ENCODE measurements at places on chromosomes 5 and 9.
A peak's percentile ranks its signal among the peaks of the same experiment; 100 is the strongest.

GRCh38 chr5:7805379-7805778 lies 45.6 kb downstream of the CFAP90 start:
- DNase-seq = no peak

DNA sequence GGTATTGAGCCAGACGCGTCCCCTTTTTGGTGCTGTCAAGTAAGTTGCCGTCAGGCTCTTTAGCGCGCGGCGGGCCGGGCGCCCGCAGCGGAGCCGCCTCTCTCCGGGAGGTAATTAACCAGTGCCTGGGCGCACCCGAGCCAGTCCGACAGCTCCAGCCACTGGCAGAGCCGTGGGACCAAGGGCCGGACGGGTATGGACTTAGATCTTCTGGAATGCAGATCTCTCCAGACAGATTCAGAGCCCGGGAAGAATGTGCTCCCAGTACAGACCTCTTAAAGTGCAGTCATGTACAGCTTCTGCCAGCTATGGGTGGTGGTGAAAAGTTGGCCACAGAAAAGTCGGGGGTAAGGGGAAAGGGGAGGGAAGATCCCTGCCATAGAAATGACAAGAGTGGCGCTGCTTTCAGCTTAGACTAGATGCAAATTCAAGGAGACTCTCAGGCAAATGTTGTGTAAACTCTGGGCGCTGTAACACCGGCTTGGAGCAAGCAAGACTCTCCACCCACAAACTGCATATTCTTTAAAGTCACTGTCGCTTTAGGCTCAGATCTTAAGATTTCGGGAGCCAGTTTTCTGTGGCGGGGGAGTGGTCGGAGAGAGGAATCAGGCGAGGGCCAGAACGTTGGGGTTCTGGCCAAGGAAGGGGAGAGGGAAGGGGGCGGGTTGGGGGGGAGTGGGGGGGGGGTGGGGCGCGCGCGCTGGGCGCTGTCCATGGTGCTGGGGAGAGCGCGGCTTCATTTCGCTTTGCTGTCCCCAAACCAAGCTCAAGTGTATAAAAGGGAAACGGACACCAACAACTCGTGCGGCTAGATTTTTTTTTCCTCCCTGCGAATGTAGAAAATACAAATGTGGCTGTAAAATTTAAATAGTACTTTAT lies 29.2 kb downstream of the NR2F1 start:
- no peak for DNase-seq

GRCh38 chr5:123304777-123305316 lies 118.4 kb downstream of the CEP120 start:
- DNase-seq = no peak

- DNase-seq = no peak
These were observed 1709.0 kb upstream of the WWC1 start for GRCh38 chr5:166582416-166582815.

DNA sequence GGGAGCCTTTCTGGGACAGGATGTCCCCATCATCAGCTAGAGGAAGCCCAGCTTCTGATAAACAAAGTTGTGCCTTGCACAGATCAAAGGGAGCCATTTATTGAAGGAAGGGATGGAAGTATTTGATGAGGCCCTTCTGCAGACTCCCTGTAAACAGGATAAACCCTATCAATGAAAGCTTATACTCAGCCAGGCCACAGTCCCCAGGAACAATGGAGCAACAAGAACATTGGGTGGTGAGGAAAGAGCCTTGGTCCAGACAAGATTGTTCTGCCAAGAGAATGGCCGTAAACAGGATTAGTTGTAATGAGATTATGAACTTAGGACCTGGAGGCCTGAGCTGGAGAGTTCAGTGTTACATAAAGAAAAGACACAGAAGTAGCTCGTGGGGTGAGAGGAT lies 40.5 kb upstream of the LIFR start:
- DNase-seq = no peak

- DNase-seq = no peak
These were observed 146.4 kb upstream of the SHB start for GRCh38 chr9:38215465-38215864.

GRCh38 chr5:80860924-80861613 lies 99.1 kb upstream of the RASGRF2 start:
- DNase-seq = no peak

DNA sequence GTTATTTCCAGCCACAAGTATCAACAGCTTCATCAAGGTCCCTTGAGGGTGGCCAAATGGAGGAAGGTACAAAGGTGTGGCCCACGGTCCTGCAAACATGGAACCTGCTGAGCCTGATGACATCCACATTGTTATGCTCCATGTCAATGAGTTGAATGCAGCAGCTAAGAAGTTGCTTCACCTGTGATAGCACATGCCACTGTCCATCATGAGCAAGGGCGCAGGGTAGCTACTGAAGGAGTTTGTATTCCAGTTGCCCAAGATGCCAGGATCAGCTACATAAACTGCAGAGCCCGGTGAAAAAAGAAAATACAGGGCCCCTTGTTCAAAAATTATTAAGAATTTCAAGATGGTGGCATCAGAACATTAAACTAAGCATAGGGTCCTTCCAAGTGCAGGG lies 24.2 kb downstream of the LSM11 start:
- no peak for DNase-seq

GRCh38 chr5:129395247-129395646 lies 64.9 kb upstream of the ADAMTS19 start:
- no peak for DNase-seq

DNA sequence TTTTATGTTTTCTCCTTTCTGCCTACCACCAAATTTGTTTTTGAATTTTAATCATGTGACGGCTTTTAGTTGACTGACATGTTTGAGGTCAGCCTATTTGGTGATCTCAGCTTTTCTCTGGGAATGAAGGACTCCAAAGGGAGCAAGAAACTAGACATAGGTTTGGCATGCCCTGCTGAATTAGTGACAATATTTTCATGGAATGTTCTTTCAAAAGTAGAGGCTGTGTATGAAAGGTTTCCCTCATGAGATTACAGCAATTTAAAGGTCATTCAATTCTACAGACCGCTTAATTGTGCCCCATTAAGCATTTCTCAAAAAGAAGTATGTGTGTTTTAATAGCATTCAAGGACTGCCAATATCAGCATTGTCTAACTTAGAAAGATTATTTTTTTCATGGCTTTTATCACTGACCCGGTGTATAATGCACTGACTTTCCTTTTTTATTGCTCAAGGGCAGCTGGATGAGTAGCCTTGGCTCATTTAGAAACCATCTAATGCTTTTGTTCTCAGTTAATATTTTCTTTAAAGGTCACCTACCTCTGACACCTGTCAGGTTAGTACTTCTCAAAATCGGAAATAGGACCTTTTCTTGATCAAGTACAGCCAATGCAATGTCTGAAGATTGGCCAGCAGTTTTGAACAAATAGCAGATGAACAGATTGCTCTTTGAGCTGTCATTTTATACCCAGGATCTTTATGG lies 8.1 kb upstream of the MLLT3 start:
- DNase-seq = no peak

- no peak for DNase-seq
These were observed 411 bp upstream of the MAT2B start for GRCh38 chr5:163505049-163505367.

GRCh38 chr9:128025736-128026135 lies 41.4 kb downstream of the NAIF1 start:
- peak; percentile 7 for DNase-seq

- no peak for DNase-seq
These were observed 44.9 kb upstream of the SYNPO start for GRCh38 chr5:150595466-150596031.

DNA sequence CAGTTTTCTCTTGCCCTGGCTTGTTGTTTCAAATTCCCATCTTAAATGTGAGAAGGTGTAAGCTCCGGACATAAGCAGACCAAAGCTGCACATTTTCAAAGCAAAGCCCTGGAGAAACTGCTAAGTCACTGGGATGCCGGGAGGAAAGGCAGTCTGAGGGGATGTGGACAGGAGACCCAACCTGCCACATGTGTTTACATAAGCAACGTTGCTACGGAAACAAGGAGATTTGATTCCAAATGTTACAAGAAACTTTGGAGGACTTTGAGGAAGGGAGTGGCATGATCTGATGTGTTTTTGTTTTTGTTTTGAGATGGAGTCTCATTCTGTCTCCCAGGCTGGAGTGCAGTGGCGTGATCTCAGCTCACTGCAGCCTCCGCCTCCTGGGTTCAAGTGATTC lies 25.7 kb upstream of the INSYN2B start:
- no peak for DNase-seq

DNA sequence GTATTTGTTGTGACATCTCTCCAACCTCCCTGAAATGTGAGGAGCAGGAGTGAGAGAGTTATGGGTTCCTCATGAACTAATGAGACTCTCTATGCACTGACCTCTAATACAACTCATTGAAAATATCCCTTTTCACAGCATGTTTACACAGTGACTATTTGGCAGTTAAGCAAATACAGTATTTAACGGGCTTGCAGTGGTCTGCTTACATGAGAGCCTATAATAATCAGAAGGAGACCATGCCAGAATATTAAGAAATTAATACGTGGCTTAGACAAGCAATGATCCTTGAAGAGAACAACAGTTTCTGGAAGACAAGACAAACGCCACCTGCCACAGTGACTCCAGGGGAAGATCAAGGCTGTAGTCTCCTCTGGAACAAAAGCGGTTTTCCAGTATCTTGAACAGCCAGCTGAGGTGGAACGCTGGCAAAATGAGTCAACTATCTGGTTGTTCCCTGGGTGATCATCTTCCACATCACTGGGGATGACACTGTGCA lies 424.5 kb downstream of the DMAC1 start:
- no peak for DNase-seq

DNA sequence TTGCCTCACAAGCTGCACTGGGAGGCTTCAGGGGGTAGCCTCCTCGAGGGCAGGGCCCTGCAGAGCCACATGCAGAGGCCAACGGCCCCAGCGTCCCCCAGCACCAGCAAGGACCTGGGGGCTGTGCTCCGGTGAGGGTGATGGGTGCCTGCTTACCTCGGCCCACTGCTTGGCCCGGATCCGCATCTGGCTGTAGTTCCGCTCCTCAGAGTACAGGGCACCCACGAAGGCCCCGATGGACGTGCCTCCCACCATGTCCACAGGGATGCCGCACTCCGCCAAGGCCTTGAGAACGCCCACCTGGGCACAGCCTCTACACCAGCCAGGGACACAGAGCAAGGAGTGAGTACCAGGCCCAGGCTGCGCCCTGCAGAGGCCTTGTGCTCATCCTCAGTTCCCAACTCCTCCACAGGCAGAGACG lies 8.0 kb upstream of the NSMF start:
- DNase-seq = no peak

- DNase-seq = peak; percentile 10
These were observed 54.0 kb downstream of the CCDC171 start for GRCh38 chr9:15606643-15607472.

DNA sequence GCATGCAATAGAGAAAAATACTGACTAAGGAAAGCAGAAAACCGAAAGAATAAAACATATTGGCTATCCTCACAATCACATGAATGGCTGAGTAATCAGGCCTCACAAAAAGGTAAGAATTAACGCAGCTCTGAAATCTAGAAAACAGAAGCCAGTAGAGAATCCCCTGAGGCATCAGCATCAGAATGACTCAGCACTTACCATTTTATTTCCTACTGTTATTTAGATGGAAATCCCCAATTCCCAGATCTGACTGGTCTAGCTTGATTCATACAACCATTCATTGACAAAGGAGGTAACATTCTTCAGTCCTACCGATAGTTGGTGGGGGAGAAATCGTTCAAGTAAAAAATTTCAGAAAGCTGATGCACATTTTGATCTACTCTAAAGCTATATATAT lies 1408.4 kb upstream of the WWC1 start:
- DNase-seq = no peak

DNA sequence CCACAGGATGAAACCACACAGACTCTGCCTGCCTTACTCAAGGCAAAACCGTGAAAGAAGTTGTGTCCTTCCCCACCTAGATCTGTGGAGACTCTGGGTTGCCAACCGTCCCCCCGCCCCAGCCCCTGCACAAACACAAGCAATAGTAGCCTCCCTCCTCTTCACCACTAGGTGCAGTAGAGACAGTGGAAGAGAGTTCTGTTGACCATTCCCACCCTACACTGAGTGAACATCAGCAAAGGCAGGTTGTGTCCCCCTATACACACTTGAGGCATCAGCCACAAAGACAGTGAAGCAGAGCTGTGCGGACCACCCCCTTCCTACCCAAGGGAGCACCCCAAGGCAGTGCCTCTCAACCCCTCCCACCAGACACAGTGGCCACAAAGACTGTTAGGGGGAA lies 223.7 kb upstream of the NFIL3 start:
- DNase-seq = no peak

- no peak for DNase-seq
These were observed 75.9 kb upstream of the SEMA6A start for GRCh38 chr5:116650544-116650943.

DNA sequence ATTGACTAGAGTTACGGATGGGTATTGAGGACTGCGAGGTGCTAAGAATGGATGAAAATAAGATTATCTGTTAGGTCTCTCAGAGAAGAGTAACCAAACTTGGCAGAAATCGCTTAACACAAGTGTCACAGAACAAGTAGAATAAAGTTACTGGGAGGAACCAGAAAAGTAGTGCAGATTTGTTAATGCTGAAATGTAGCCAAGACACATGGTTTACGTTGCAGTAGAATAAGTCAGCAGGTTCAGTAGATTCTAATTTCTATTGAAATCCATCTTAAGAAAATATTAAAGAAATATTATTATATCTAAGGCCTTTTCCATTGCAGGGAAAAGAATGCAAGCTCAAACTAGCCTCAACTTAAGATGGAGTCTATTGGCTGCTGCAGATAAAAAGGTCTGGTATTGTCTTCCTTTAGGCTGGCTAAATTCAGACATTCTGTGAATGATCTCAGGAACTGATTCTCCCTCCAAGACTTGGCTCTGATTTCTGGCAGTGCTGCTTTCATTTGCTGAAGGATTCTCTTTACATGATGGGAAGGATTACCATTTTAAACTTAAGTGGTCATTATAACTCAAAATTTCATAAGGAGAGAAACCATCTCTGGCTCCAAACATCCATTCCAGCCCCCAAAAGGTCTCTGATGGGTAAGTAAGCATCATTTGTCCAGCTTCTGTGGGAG lies 314.9 kb downstream of the MARCHF11 start:
- DNase-seq = no peak

GRCh38 chr5:40928886-40929448 lies 19.7 kb downstream of the C7 start:
- DNase-seq = no peak

- no peak for DNase-seq
These were observed 48.9 kb downstream of the DYNC2I2 start for GRCh38 chr9:128607642-128608350.

DNA sequence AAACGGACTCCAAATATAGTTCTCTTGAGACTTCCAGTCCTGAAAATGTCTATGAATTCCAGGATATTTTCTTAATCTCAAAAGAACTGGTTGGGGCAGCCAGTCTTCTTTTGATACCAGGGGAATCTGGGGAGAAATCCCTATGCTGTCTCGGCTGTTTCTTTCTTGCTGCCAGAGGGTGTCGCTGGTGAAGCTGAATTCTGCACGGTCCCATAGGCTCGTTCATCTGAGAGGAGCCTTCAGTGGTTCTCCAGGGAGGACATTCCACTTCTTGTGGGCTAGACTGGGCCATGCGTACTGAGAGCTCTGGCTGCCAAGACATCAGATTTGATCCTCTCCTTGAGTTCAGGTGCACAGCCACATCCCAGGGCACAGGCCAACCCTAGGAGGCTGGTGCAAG lies 155.0 kb upstream of the CLINT1 start:
- DNase-seq = no peak

GRCh38 chr5:848671-849111 lies 2.1 kb downstream of the ZDHHC11 start:
- no peak for DNase-seq

Data from effector CD4-positive, alpha-beta T cell (primary cell).